ENCODE measurements at places on chromosomes 1 and 21. TPM values are rescaled to one million over a fixed set of nuclear protein-coding genes. Genes with fewer than 3 reads are reported as not detected.
A peak's percentile ranks its signal among the peaks of the same experiment; 100 is the strongest.

GRCh38 chr1:3564921-3565831 lies 46.1 kb downstream of the MEGF6 start:
- no peak overlapping the region for H3K4me3 ChIP-seq
- peaks cover 4% of the 10 kb centered on the region for H3K36me3 ChIP-seq
- peak; percentile 20 for DNase-seq
- no peaks in the 10 kb centered on the region for H3K4me1 ChIP-seq
- no peak overlapping the region for H3K27ac ChIP-seq

PTGS2 gene
- 78.2 TPM for total RNA-seq

- DNase-seq = no peak
- H3K27me3 ChIP-seq = peaks cover 29% of the 10 kb centered on the region
- H3K4me3 ChIP-seq = no peak overlapping the region
- H3K27ac ChIP-seq = no peak overlapping the region
Measured at GRCh38 chr21:41545500-41546359, 37.8 kb upstream of the TMPRSS2 start.

GRCh38 chr1:30610917-30611316 lies 112.5 kb downstream of the MATN1 start:
- no peak overlapping the region for H3K4me3 ChIP-seq
- no peaks in the 10 kb centered on the region for H3K36me3 ChIP-seq
- no peaks in the 10 kb centered on the region for H3K4me1 ChIP-seq

DNA sequence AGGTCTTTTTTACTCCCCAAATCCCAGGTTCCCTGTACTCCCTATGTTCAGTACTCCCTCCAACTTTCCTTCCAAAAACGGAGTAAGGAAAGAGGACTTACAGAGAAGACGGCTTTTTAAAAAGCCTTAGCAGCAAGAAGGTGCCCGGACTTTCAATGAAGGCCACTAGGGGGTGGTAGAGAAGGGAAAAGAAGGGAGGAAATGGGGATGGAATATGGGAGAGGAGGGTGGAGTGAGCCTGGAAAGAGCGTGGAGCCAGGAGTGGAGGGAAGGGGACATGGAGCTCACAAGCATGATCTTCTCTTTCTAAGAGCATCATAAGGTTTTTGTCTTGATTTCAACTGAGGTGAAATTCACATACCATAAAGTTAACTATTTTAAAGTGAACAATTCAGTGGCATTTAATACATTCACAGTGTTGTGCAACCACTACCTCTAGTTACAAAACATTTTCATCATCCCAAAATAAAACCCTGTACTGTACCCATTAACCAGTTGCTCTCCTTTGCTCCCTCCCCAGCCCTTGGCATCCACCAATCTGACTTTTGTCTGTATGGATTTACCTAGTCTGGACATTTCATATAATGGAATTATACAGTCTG lies 129.9 kb downstream of the ZNF281 start:
- no peaks in the 10 kb centered on the region for H3K36me3 ChIP-seq
- no peak overlapping the region for H3K27ac ChIP-seq
- DNase-seq = peak; percentile 76
- H3K27me3 ChIP-seq = no peaks in the 10 kb centered on the region

LRRC7 gene
- total RNA-seq = 0.47 TPM

SLC9C2 gene
- total RNA-seq = not detected

- H3K4me1 ChIP-seq = peaks cover 12% of the 10 kb centered on the region
- no peak for DNase-seq
- H3K27ac ChIP-seq = no peak overlapping the region
- H3K27me3 ChIP-seq = no peaks in the 10 kb centered on the region
- H3K4me3 ChIP-seq = no peak overlapping the region
Measured at GRCh38 chr1:79161077-79161476, 154.5 kb upstream of the ADGRL4 start.

GRCh38 chr1:9715536-9716226 lies 64.2 kb downstream of the PIK3CD start:
- no peak overlapping the region for H3K27ac ChIP-seq
- no peak for DNase-seq
- no peak overlapping the region for H3K4me3 ChIP-seq
- no peaks in the 10 kb centered on the region for H3K4me1 ChIP-seq
- H3K36me3 ChIP-seq = peaks cover 3% of the 10 kb centered on the region

DNA sequence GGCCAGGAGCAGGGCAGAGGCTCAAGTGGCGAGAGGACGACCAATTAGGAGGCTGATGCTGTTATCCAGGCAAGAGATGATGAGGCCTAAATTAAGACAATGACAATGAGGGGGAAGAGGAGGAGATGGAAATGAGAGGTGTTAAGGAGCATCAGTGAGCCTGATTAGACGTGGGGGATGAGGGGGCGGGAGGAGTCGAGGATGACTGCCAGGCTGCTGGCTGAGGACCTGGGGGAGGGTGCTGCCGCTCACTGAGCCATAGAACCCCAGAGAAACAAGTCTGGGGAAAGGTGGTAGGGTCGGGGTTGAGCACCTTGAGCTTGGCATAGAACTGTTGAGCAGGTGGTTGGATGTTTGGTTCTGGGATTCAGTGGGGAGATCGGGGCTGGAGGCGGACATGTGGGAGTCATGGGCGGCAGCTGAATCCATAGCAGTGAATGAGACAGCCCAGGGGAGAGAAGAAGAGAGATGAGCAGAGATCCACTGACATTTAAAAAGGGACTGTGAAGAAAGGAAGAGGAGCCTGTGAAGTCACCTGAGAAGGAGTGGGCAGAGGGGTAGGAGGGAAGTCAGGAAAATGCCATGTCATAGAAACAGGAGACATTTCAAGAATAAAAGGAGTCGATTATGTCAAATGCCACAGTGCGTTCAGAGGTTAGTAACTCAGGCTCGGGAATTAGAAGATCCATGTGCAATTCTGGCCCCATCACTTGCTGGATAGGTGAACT lies 28.5 kb downstream of the DLGAP3 start:
- peaks cover 61% of the 10 kb centered on the region for H3K27me3 ChIP-seq
- H3K36me3 ChIP-seq = no peaks in the 10 kb centered on the region
- no peak overlapping the region for H3K4me3 ChIP-seq
- H3K27ac ChIP-seq = no peak overlapping the region
- H3K4me1 ChIP-seq = no peaks in the 10 kb centered on the region
- no peak for DNase-seq

MYBPH gene
- total RNA-seq = not detected

GRCh38 chr1:246678816-246679793 lies 45.1 kb upstream of the SCCPDH start:
- H3K4me1 ChIP-seq = peaks cover 3% of the 10 kb centered on the region
- DNase-seq = no peak
- H3K27ac ChIP-seq = no peak overlapping the region
- no peak overlapping the region for H3K4me3 ChIP-seq

- H3K36me3 ChIP-seq = no peaks in the 10 kb centered on the region
- peaks cover 62% of the 10 kb centered on the region for H3K27me3 ChIP-seq
- H3K4me1 ChIP-seq = no peaks in the 10 kb centered on the region
- no peak overlapping the region for H3K27ac ChIP-seq
- H3K4me3 ChIP-seq = no peak overlapping the region
Measured at GRCh38 chr1:25148673-25149300, 83.5 kb downstream of the SYF2 start.

DNA sequence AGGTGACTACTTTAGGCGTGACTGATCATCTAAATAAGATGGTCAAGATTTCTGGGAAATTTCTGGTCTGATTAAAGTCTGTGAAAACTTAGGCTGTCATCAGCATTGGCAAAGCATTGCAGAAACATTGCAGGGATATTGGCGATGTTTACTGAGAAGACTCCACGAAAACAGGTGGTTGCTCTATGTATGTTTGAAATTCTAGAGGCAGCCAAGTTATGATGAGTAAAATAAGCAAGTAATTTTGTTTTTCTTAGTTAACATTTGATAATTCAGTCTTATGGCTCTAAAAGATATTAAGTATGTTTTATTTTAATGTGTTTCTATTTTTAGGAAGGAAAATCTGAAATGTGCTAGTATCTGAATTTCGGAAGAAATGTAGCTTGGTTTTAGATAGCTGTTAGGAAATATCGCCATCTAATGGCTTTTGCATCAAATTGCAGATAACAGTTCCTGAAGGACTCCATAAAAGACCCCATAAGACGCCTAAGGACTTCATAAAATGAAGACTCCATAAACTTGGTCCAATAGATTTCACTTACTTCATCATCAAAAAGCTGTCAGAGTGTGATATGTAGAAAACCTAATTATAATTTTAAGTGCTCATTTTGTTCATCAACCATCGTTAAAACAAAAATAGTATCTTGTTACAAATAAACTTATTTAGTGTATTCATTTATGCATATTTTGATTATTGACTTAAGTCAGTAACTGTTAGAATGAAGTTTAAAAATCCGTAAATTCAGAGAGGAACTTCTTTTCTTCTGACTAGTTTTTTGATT lies 344.6 kb downstream of the RYR2 start:
- H3K4me1 ChIP-seq = no peaks in the 10 kb centered on the region
- H3K36me3 ChIP-seq = no peaks in the 10 kb centered on the region

CDCA8 gene
- total RNA-seq = 33.2 TPM

SNX7 gene
- 22.8 TPM for total RNA-seq

GRCh38 chr1:187237542-187237941 lies 408.8 kb downstream of the PLA2G4A start:
- DNase-seq = no peak
- no peaks in the 10 kb centered on the region for H3K36me3 ChIP-seq
- no peak overlapping the region for H3K4me3 ChIP-seq
- H3K27me3 ChIP-seq = no peaks in the 10 kb centered on the region
- no peak overlapping the region for H3K27ac ChIP-seq

DNA sequence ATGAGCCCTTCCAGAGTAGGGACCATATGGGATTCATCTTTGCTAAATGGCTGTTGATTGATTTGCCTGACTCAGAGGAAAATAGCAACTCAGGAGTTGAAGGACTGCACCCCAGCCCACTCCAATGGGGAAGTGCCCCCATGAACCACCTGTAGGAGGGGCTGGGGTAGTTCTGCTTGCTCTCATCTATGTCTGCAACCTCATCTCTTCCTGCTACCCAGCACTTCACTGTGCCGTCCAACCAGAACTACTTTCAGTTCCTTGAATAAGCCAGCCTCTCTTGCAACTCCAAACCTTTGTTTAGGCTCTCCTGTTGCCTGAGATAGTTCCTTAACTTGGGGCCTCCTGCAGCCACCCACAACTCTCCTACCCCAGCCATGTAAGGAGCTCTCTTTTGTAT lies 26.6 kb downstream of the BEND5 start:
- no peak overlapping the region for H3K27ac ChIP-seq
- DNase-seq = no peak
- H3K27me3 ChIP-seq = peaks cover 49% of the 10 kb centered on the region
- no peak overlapping the region for H3K4me3 ChIP-seq
- H3K36me3 ChIP-seq = no peaks in the 10 kb centered on the region

GBP3 gene
- total RNA-seq = 95.4 TPM

DNA sequence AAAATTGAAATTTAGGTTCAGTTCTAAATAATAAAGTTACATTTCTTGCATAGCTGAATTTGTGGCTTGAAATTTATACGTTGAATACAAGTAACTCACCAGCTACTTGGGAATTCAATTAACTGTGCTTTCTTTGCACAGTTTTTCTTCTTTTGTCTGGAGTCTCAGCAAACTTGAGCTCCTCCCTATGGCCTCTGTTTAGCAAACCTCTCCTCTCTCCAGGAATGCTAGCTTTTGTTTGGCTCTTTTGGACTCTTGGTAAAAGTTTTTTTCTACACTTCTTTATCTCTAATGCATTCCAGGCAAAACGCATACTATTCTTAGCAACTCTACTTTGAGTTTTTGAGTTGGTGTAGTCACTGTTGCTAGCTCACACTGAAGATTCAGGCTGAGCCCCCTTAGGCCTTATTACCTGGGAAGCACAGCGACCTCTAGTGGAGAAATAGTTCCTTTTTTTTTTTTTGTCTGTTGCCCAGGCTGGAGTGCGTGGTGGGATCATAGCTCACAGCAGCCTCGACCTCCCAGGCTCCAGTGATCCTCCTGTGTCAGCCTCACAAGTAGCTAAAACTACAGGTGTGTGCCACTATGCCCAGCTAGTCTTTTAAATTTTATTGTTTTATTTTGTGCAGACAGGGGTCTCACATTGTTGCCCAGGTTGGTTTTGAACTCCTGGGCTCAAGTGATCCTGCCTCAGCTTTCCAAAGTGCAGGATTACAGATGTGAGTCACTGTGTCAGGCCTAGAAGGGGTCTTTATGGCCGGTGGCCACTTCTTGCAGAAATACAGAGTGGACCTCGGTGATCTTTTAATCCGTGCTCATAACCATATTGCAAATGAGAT lies 61.7 kb downstream of the CASQ2 start:
- no peak overlapping the region for H3K4me3 ChIP-seq
- H3K4me1 ChIP-seq = peaks cover 7% of the 10 kb centered on the region
- H3K36me3 ChIP-seq = no peaks in the 10 kb centered on the region
- H3K27ac ChIP-seq = no peak overlapping the region

IGSF9 gene
- 7.5 TPM for total RNA-seq

DNA sequence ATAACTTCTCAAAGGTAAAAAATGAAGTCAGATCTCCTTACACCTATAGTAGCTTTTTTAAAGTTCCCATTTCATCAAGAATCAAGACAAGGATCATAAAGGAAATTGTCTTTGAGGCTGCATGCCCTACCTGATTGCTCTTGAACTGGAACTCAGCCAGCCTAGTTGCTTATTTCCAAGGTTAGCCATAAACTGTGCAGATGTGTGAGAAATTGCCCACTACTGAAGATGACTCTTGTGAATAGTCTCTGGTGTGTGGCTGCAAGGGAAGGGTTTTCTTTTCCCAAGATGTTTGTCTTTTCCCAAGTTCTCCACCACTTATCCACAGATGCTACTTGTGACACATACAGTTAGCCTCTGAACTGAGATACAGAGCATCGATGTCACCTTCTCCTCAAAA lies 81.7 kb upstream of the DUSP10 start:
- H3K27me3 ChIP-seq = no peaks in the 10 kb centered on the region
- H3K27ac ChIP-seq = no peak overlapping the region
- no peak for DNase-seq
- peaks cover 10% of the 10 kb centered on the region for H3K36me3 ChIP-seq
- no peak overlapping the region for H3K4me3 ChIP-seq
- H3K4me1 ChIP-seq = peaks cover 67% of the 10 kb centered on the region

DNA sequence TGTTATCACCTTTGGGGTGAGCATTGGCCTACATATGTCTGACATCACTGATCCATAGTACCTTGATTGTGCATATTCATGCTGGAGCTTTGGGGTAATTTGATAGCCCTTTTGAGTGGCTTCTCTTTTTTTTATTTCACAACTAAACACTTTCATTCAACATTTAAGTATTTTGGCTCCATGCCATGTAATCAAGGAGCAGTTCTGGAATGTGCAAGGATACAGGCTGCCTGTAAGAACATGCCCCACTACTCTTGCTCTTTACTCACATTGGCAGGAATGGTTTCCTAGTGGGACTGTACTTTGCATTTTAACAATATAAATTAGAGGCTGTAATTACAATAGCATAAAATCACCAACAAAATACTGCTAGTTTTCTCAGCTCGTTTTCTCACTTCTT lies 300.7 kb upstream of the SPAG17 start:
- H3K4me3 ChIP-seq = no peak overlapping the region
- H3K27me3 ChIP-seq = no peaks in the 10 kb centered on the region
- no peaks in the 10 kb centered on the region for H3K36me3 ChIP-seq
- no peak for DNase-seq
- H3K27ac ChIP-seq = no peak overlapping the region
- no peaks in the 10 kb centered on the region for H3K4me1 ChIP-seq

CFAP141 gene
- not detected for total RNA-seq

Data from Calu3 (cell line).